ENCODE measurements at places on chromosomes 5 and 9. TPM values are rescaled to one million over a fixed set of nuclear protein-coding genes. Genes with fewer than 3 reads are reported as not detected.

Gene ACOT12
- total RNA-seq: not detected

Gene SKP2
- 48.1 TPM for total RNA-seq

Gene NEUROG1
- total RNA-seq: not detected

Gene SHLD3
- total RNA-seq: 5.0 TPM

Gene FBXO4
- total RNA-seq: 21.0 TPM

Gene IRX2
- not detected for total RNA-seq

Gene LMX1B
- total RNA-seq: not detected

Gene ANKS6
- total RNA-seq: 9.8 TPM

Gene FIBCD1
- not detected for total RNA-seq

DNA sequence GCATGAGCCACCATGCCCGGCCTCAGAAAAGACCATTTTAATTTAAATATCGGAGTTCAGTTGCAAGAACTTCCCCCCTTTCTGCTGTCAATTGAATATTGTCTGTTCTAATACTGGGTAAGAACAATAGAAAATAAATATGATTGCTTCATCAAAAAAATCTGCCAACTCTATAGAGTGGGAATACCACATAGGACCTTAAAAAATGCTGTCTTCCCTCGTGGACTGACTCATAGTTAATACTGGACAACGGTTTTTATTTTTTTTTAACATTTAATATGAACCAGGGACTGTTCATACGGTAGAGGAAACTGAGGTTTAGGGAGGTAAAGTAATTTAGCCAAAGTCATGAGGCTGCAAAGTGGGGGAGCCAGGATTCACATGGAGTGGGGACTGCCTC lies 9.7 kb downstream of the ZNF462 start:
- DNase-seq: no peak

GRCh38 chr9:95627802-95628201 lies 111.0 kb upstream of the PTCH1 start:
- DNase-seq: no peak

DNA sequence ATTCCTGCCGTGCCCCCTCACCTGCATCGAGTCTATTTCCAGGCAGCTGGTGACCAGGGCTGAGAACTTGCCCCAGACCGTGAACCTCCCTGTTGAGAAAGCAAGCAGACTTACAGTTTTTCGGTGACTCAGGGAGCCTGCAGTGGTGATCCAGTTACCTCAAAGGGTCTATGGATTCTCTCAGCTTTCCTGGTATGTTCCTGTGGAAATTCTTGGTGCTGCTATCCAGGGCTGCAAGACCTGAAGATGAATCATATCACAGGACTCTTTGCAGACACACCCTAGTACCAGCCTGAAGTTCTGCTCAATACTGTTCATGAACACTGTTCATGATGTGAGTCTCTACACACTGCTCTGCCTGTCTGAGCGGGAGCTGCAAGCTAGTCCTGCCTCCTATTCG lies 154.7 kb downstream of the WDR70 start:
- no peak for DNase-seq

- DNase-seq: no peak
These were observed 5.7 kb upstream of the C5orf46 start for GRCh38 chr5:147912011-147912410.

DNA sequence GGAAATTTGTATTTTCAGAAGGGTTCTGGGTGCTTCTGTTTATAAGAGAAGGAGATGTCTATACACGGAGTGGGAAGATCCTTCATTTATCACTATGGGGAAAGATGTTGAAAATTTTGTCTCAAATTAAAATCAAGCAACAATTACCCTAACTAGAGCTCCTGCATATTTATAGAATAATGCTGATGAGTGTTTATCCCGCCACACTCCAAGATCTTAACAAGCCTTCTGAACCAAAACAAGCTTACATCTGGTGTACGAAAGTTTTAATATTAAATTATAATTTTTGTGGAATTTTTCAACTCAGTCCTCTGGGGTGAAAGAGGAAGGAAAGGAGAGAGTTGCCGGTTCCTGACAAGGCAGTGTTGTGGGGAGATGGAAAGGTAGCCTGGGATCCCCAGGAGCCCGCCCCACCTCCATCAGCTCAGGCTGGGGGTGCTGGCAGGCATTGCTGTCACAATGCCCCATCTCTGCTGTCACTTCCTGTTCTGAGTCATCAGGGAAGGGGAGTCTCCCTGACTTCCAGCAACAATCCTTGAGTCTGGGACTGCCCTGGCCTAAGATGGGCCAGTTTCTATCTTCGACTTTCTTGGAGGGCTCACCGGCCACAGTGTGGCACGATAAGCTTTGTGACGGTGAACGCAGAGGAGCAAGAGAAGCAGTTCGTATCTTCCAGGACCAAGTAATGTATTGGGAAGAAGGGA lies 64.5 kb downstream of the ERAP1 start:
- DNase-seq: no peak

- peak; percentile 63 for DNase-seq
These were observed 13.0 kb downstream of the TTC1 start for GRCh38 chr5:160021831-160022446.

- no peak for DNase-seq
These were observed 102.5 kb downstream of the ST8SIA4 start for GRCh38 chr5:100800562-100800961.

- DNase-seq: no peak
These were observed 606.4 kb downstream of the ZNF608 start for GRCh38 chr5:124140060-124140459.

- no peak for DNase-seq
These were observed 70.6 kb downstream of the LRSAM1 start for GRCh38 chr9:127521919-127522304.

- no peak for DNase-seq
These were observed 1467.6 kb upstream of the NUDT12 start for GRCh38 chr5:105030153-105030552.

DNA sequence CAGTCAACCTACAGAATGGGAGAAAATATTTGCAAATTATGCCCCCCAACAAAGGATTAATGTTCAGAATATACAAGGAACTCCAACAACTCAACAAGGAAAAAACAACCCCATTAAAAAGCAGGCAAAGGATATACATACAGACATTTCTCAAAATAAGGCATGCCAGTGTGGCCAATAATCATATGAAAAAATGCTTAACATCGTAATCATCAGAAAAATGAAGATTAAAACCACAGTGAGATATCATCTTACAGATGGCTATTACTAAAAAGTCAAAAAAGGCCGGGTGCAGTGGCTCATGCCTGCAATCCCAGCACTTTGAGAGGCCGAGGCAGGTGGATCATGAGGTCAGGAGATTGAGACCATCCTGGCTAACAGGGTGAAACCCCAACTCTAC lies 103.2 kb downstream of the KLHL3 start:
- DNase-seq: no peak

GRCh38 chr9:21549890-21550289 lies 67.8 kb upstream of the IFNE start:
- no peak for DNase-seq

- DNase-seq: no peak
These were observed 16.3 kb downstream of the IRF1 start for GRCh38 chr5:132474131-132474723.

- no peak for DNase-seq
These were observed 10.2 kb downstream of the RABGAP1 start for GRCh38 chr9:122951056-122951455.

- DNase-seq: no peak
These were observed 603.3 kb downstream of the KIF4B start for GRCh38 chr5:155616779-155617392.

GRCh38 chr5:34719029-34719428 lies 62.9 kb downstream of the RAI14 start:
- DNase-seq: no peak

DNA sequence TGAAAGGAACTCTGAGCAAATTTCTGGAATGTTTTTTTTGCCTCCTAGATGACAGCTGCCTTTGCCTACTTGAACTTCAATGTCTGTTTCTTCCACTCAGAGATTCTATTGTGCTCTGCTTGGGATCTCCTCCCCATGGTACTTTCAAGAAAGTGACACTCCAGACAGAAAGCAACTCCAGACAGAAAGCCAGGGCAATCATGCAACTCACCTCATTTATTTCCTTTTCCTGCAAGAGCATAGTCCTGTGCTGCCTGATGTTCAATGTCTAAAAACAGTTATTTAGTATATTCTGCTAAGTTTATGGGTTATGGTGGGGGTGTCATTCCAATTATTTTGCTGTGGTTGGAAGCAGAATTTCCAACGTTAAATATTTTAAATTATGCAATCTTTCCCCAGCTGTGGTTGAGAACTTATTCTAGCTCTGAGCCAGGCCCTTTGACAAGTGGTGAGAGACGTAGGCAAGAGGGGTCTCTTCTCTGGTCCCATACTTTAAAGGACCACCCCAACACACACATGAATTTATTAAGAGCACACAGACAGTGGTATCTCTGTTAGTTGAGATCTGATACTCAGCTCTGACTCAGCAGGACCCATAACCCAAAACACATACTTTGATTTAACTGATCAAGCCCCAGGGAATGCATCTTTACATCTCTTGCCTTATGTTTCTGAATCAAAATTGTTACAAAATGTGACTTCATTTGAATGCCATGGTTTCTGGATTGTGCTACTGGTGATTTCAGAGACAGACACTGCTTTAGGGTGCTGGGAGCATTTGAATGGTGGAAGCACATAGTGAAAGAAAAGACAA lies 39.5 kb upstream of the MAMDC2 start:
- no peak for DNase-seq

DNA sequence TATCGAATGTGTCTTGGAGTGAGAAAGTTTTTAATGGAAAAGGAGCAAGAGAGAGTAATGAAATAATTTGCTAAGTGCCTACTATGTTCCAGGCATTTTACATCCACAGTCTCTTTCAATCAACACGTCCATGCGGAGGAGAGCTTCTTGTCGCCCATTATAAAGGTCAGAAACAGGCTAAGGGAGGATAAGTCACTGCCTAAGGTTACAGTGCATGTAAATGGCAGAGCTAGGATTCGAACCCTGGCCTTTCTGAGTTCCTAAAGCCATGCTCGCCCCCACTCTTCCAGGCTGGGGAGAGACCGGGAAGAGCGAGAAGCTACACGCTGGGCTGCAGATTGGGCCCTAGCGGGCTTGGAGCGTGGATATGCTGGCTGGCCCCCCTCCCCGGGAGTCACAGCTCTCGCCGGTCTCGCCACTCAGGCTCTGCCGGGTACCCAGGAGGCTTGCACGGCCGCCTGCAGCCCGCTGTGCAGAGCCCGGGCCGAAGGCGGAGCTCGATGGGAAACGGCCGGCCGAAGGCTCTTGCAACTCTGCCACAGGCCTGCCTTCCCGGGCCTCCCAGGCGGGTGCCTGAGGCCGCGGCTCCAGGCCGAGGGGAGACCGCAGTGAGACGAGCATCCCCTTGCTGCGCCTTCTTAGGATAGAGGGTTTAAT lies 775 bp upstream of the LHX2 start:
- no peak for DNase-seq

GRCh38 chr5:10701567-10702039 lies 59.4 kb downstream of the DAP start:
- DNase-seq: no peak

- DNase-seq: no peak
These were observed 63.2 kb upstream of the CKMT2 start for GRCh38 chr5:81169924-81170323.

GRCh38 chr5:28216939-28217360 lies 1178.6 kb upstream of the CDH9 start:
- DNase-seq: no peak

- no peak for DNase-seq
These were observed 6.7 kb downstream of the LRRC70 start for GRCh38 chr5:62585306-62585705.

DNA sequence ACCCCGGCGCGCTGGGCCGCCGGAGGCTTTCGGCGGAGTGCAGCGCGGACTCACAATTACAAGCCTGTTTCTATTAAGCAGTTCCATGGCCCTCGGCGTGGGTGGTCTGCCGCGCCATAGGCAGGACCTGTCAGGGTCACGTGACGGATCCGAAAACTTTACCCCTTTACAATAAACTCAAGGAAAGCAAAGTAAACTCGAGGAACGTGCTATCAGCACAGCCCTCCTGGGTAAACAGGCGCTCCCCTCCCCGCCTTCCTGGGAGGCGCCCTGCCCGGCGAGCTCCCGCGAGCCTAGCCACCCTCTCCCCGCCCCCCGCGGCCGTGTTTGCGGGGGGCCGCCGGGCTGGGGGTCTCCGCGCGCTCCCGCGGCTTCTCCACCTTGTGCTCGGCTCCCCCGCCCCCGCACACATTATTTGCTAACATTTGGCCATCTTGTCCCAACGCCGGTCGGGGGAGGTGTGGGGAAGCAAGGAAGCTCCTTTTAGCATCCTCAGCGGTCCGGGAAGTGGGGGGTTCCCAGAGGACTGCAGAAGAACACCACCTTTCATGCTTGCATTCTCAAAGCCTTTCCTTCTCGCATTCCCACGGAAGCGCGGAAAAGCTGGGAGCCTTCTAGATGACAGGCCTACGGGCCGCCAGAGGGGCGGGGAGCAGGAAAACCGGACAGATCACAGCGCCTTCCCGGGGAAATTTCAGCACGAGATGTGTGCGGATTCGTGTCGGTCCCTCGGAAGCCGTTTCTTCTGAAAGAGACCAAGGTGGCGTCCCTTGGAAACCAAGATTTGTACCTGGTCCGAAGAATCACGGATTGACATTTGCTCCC lies at the start of gene PTCH1:
PTCH1 (minus strand) TSS at position 238 of the 825 bp plus-strand sequence.
- DNase-seq: no peak

GRCh38 chr9:21789541-21790037 lies 12.8 kb upstream of the MTAP start:
- DNase-seq: peak; percentile 34

DNA sequence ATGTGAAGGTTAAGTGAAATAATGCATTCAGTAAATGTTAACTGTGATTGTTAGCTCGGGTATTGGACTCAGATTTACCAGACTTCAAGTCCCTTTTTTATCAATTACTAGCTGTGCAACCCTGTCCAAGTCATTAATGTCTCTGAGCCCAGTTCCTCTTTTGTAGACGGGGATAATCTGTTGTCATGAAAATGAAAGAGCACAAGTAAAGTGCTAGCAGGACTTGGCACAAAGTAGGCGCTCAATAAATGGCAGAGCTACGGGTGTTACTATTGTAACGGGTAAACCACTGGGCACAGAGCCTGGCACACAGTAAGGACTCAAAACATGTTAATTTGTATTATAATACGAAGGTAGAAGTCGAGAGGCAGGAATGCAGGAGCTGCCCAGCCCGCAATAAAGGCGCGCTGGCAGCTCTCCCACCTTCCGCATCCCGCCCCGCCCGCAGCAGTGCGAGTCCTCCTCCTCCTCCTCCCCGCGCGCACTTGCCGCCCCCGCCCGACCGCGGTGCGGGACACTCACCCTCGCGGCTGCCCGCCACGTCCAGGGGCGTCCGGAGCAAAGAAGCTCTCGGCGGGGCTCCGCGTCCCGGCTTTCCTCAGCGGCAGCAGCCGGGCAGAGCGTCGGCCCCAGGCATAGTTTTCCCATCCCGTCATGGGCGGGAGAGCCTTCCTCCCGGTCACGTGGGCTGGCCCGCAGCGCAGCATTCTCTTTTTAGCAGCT lies at the start of gene C1QTNF2:
C1QTNF2 (minus strand) TSS at position 637 of the 723 bp plus-strand sequence. CDS start 15,615 bp downstream, outside the sequence.
- DNase-seq: no peak

- DNase-seq: no peak
These were observed 75.4 kb upstream of the SYK start for GRCh38 chr9:90726215-90726614.
